Motor neuron (in vitro differentiated cells): ENCODE measurements at places on chromosomes 6 and 20. TPM values are rescaled to one million over a fixed set of nuclear protein-coding genes. Genes with fewer than 3 reads are reported as not detected.

RAET1E gene
- 0.78 and 1.2 TPM in 2 replicates for total RNA-seq

EPPIN gene
- total RNA-seq: 0.56 TPM in 1 of 2 replicates, not detected in the other

PPARD gene
- total RNA-seq: 3.1 and 3.2 TPM in 2 replicates

SUMO4 gene
- total RNA-seq: 0.92 and 1.3 TPM in 2 replicates

C4B gene
- total RNA-seq: 2.5 and 3.3 TPM in 2 replicates

VIP gene
- total RNA-seq: not detected in 2 replicates

SLC4A11 gene
- total RNA-seq: 13.3 and 19.0 TPM in 2 replicates

MUCL3 gene
- total RNA-seq: 0.31 and 0.43 TPM in 2 replicates

C20orf202 gene
- total RNA-seq: not detected in 2 replicates

C20orf144 gene
- 2.2 and 2.6 TPM in 2 replicates for total RNA-seq

KCNK16 gene
- 0.29 TPM in 1 of 2 replicates, not detected in the other for total RNA-seq

SGK1 gene
- total RNA-seq: 377 and 384 TPM in 2 replicates

GHRH gene
- total RNA-seq: not detected in 2 replicates

LY6G6F gene
- total RNA-seq: not detected in 2 replicates

DEFB132 gene
- total RNA-seq: 0.18 TPM in 1 of 2 replicates, not detected in the other

PLA2G7 gene
- 14.6 and 18.4 TPM in 2 replicates for total RNA-seq

CST5 gene
- not detected in 2 replicates for total RNA-seq

BHLHE23 gene
- total RNA-seq: 0.22 TPM in 1 of 2 replicates, not detected in the other

PRR18 gene
- 0.33 and 0.50 TPM in 2 replicates for total RNA-seq

SIGLEC1 gene
- 0.23 and 0.45 TPM in 2 replicates for total RNA-seq

ADAM33 gene
- 7.1 and 13.3 TPM in 2 replicates for total RNA-seq

OPRM1 gene
- total RNA-seq: 2.3 and 2.6 TPM in 2 replicates

RAET1L gene
- total RNA-seq: 3.5 and 5.6 TPM in 2 replicates

RIMS1 gene
- total RNA-seq: 25.1 and 25.3 TPM in 2 replicates

OPN5 gene
- total RNA-seq: 0.05 and 0.38 TPM in 2 replicates

ZNF311 gene
- 3.2 and 3.5 TPM in 2 replicates for total RNA-seq

HMGCLL1 gene
- total RNA-seq: 13.2 and 13.6 TPM in 2 replicates

THEMIS gene
- total RNA-seq: 0.24 and 0.39 TPM in 2 replicates

KCNK15 gene
- 1.0 and 2.1 TPM in 2 replicates for total RNA-seq

SRSF12 gene
- 1.7 and 2.4 TPM in 2 replicates for total RNA-seq

CTAGE9 gene
- 0.13 TPM in 1 of 2 replicates, not detected in the other for total RNA-seq

SH3BGRL2 gene
- 4.1 and 4.3 TPM in 2 replicates for total RNA-seq

FLRT3 gene
- 20.8 and 22.1 TPM in 2 replicates for total RNA-seq

ZCCHC3 gene
- 17.6 and 18.2 TPM in 2 replicates for total RNA-seq

MCCD1 gene
- 0.38 and 0.56 TPM in 2 replicates for total RNA-seq
